ENCODE measurements at places on chromosomes 4 and X. TPM values are rescaled to one million over a fixed set of nuclear protein-coding genes. Genes with fewer than 3 reads are reported as not detected.

TMSB15C gene
- total RNA-seq: 7.3 TPM

FRMPD4 gene
- not detected for total RNA-seq

FAM236D gene
- not detected for total RNA-seq

TMEM35A gene
- 5.3 TPM for total RNA-seq

COL25A1 gene
- 7.8 TPM for total RNA-seq

CXXC4 gene
- 0.36 TPM for total RNA-seq

GAGE12J gene
- not detected for total RNA-seq

TRIML2 gene
- total RNA-seq: not detected

FRMD7 gene
- not detected for total RNA-seq

HSFX1 gene
- total RNA-seq: 0.53 TPM

CTAG2 gene
- total RNA-seq: not detected

MAGEA3 gene
- not detected for total RNA-seq

GAGE2A gene
- not detected for total RNA-seq

MAGED4 gene
- total RNA-seq: 7.0 TPM

SHROOM4 gene
- total RNA-seq: 54.1 TPM

SUPT20HL1 gene
- total RNA-seq: not detected

SCD5 gene
- 55.7 TPM for total RNA-seq

EVC gene
- 25.8 TPM for total RNA-seq

FAM184B gene
- under 0.01 TPM for total RNA-seq

C1QTNF7 gene
- not detected for total RNA-seq

PFKFB1 gene
- total RNA-seq: 0.07 TPM

TRMT10A gene
- total RNA-seq: 11.1 TPM

TSPAN7 gene
- total RNA-seq: 12.0 TPM

ZNF674 gene
- 4.0 TPM for total RNA-seq

CSAG2 gene
- not detected for total RNA-seq

SPATA4 gene
- total RNA-seq: under 0.01 TPM

FAM47A gene
- not detected for total RNA-seq

GLUD2 gene
- 3.4 TPM for total RNA-seq

PRSS12 gene
- total RNA-seq: 0.40 TPM

CXorf51A gene
- not detected for total RNA-seq

TMEM271 gene
- total RNA-seq: not detected

All from thoracic aorta endothelial cell (primary cell).